ENCODE measurements at places on chromosomes 7 and 10. TPM values are rescaled to one million over a fixed set of nuclear protein-coding genes. Genes with fewer than 3 reads are reported as not detected.

The PNLIPRP2 gene
- total RNA-seq = not detected

The CLDN12 gene
- 29.0 TPM for total RNA-seq

DNA sequence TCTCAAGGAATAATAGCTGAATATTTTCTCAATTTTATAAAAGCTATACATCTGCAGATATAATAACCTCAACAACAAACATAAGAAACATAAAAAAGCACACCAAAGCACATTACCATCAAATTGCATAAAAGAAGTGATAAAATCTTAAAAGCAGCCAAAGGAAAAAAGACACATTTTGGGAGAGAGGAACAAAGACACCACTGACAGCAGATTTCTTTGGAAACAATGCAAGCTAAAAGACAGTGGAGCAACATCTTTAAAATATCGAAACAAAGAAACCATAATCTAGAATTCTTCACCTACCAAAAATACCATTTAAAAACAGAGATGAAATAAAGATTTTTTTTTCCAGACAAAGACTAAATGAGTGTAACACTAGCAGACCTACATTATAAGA is 55.7 kb upstream of the TEX47 start:
- DNase-seq = no peak

GRCh38 chr7:50603287-50603686 is 38.1 kb upstream of the DDC start:
- DNase-seq = no peak

DNA sequence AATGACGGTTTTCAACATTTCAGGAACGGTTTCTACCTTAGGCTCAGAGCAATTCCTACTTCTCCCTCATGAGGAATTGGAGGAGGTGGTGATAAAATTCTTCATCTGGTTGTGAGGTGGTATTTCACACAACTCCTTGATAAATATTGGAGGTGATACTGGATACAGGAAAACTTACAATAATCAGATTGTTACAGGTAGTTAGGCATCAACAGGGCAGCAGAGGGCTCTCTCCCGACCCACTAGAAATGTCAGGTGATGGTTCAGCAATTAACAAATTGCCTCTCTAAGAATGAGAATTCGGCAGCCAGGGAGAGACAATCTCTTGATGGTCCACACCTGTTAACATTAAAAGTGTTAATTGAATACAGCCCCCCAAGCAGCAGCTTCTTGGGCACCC is 22.6 kb downstream of the ZNF786 start:
- DNase-seq = no peak

Measured in aorta (tissue), 5 donors.